8988T (cell line): ENCODE measurements at places on chromosomes 6 and 20.

DNA sequence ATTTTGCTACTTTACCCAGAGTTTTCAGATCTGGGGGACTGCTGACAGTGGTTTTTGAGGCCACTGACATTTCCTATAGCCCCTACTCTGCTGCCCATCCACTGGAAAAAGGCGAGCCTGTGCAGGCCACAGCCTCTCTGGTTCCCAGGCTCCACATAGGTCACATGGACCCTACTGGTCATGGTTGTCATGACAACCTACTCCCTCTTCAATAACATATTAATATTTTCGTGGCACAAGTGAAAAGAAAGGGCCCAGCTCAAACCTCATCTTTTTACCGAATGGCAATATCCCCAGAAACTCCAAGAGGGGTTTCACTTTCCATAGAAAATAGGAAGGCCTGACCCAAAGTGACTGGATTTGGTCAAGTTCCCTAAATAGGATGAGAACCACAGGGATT is 11.0 kb upstream of the FOXO3 start:
- no peak for DNase-seq

GRCh38 chr6:135423649-135424128 is 73.9 kb downstream of the AHI1 start:
- no peak for DNase-seq

DNA sequence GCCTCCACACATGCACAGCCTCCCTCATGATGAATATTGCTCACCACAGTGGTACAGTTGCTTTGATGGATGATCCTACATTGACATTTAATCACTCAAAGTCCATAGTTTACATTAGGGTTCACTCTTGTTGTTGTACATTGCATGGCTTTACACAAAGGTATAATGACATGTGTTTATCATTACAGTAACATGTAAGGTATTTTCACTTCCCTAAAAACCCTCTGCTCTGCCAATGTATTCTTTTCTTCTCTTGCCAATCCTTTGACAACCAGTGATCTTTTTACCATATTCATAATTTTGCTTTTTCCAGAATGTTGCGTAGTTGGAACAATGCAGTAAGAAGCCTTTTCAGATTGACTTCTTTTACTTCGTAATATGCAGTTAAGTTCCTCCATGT is 166.6 kb upstream of the KHDRBS2 start:
- DNase-seq: no peak

DNA sequence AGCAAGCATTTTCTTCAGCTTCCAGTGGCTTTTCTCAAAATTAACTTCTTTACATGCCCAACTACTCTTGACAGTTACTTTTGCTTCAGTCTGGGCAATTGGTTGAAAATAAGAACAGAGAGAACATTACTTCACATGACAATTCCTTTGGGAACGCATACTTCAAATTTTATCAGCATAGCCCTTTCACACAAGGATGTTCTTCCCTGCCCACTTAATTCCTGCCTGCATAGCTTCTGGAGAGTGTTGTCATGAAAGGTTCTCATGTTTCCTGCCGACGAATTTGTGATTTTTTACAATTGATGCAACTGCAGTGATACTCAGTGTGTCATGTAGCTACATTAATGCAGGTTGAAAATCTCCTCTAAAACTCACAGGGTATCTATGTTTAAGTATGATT is 22.0 kb upstream of the SNRNP48 start:
- DNase-seq: no peak

GRCh38 chr20:32605167-32605656 is 20.1 kb upstream of the NOL4L start:
- DNase-seq: no peak

GRCh38 chr6:26275663-26276062 is 89.3 kb upstream of the BTN3A2 start:
- DNase-seq: no peak

DNA sequence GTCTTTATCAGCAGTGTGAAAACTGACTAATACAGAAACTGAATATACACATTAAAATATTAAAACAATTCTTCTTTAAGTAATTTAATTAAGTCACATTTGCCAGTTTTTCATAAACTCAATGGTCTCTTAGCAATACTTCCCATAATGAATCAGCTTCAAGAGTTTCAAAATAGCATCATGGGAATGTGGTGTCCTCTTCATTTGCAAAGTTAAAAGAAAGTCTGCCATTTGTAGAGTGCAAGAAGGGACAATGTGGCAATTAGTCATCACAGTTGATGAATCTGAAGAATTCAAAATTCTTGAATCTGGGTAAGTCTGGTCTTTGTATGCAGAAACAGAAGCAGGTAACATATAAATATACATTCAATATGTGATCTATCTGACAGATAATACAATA is 38.7 kb downstream of the SYNE1 start:
- DNase-seq: no peak

GRCh38 chr6:162198076-162198475 is 529.5 kb downstream of the PRKN start:
- DNase-seq: no peak

DNA sequence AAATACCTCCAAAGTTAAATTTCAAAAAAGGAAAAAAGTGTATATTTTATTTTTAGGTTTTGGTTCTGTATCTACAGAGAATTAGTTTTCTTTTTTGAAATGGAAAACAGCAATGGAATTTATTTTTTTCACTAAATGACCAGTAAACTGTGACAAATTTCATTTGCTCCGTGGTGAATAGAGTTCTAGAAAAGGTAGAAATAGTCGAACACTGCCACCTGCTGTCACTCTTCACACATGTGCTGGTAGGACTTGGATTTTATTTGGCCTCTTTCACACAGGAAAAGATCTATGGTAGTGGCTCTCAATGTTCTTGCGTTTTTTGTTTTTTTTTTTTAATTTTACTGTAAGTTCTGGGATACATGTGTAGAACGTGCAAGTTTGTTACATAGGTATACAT is 312.5 kb downstream of the EYA4 start:
- DNase-seq: no peak

DNA sequence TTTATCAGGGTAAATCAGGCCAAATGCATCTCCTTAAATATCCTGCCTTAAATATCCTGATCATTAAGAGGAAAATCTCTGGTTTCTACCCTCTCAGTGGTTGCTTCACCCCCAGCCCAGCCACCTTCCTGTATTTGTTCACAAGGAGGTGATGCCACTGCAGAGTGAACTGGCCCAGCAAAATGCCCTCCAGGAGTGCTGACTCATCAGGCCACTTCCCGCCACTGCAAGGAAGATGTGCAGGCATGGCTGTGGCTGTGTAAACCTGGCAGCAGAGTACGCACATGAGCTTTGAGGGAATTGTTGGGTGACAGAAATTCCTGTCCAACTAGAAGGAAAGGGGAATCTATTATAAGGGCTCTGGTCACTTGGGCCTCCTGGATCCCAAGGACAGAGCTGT is 13.8 kb downstream of the NQO2 start:
- DNase-seq: no peak

DNA sequence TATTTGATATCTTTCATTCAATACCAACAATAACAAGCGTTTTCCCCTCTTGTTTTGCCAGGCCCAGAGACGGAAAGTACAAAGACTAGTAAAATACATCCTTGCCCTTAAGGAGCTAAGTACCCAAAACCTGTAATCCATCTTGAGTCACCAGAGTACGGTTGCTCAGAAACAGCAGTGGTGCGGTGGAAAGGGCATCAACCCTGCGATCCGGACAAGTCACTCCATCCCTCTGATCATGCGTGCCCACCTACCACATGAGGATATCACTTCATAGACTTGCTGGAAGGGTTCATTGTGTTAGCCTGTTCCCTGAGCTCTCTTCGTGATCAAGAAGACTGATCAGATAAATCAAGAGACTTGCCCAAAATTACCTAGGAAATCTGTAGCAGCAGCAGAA is 1.9 kb downstream of the TOMM34 start:
- DNase-seq: no peak

- DNase-seq: no peak
These were observed 190.5 kb downstream of the FNDC1 start for GRCh38 chr6:159359581-159360297.

GRCh38 chr6:113651920-113652319 is 205.2 kb upstream of the MARCKS start:
- DNase-seq: no peak

DNA sequence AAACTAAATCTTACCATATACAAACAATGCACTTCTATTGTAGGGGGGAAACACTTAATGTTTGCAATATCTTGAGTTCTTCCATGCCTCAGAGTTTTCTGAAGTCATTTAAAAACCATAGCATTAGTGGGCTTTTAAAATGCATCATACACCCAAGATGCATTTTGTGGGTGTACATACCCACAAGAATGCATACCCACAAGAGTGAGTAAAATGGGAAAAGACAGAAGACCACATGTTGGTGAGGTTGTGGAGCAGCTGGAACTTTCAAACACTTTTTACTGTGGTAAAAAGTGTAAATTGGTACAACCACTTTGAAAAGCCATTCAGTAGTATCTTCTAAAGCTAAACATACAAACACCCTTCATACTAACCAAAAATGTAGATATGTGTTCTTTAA is 57.5 kb downstream of the CYB5R4 start:
- DNase-seq: no peak

DNA sequence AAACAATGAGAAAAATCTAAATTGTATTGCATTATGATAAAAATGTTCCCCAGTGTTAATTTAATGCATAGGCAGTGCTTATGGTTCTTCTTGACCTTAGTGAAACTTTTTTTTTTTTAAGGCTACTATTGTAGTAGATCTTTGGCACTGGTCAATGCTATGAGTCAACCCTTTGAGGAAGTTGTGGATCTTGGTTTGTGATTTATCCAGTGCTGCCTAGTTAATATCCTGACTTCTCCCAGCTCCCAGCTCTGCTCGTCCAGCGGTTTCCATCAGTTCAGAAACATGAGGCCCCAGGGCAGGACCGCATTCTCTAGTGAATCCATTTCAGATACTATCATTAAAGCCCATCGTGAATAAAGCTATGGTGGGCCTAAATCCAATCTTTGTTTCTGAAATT is 364.5 kb upstream of the JARID2 start:
- DNase-seq: no peak

GRCh38 chr20:21202259-21202658 is 76.4 kb downstream of the KIZ start:
- no peak for DNase-seq

- no peak for DNase-seq
These were observed 21.0 kb upstream of the AVP start for GRCh38 chr20:3105256-3106137.

DNA sequence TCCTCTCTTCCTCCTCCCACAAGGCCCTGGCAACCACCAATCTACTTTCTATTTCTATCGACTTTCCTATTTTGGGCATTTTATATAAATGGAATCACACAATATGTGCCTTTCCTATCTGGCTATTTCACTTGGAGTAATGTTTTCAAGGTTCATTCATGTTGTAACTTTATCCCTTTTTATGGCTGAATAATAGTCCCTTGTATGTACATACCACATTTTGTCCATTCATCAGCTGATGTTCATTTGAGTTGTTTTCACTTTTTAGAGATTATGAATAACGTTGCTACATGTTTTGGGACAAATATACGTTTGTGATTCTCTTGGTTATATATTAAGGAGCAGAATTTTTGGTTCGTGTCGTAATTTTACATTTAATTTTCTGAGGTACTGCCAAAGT is 33.9 kb downstream of the SCGN start:
- DNase-seq: no peak

- DNase-seq: no peak
These were observed 133.0 kb downstream of the GPX5 start for GRCh38 chr6:28658475-28659249.

- no peak for DNase-seq
These were observed 93.3 kb upstream of the CLDN20 start for GRCh38 chr6:155170519-155170918.

DNA sequence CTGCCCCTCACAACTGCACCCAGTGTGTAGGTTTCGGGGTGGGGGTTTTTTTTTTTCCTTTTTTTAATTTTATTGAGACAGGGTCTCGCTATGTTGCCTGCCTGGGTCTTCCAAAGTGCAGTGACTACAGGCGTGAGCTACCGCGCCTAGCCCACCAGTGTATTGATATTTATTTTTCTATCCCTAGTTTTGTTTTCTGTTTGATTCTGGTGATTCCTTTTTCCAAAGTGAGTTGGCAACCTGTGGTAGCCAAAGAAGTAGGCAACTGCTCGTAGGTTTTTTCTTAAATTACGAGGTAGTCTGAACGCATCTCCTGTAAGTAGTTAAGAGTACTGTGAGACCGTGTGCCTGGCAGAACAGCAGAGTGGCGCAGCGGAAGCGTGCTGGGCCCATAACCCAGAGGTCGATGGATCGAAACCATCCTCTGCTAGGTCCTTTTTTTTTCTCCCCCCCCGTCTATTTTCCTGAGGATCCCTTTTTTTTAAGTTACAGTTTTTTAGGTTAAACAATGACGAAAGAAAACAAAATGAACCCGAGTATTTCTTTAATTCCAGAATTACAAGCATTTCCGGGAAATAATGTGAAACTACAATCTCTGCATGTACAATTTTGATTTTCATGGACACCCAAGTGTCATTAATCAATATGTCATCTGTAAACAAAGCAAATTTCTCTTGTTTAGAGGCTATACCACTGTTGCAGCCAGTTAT is 78.7 kb upstream of the BTN3A2 start:
- no peak for DNase-seq

- DNase-seq: no peak
These were observed 481.5 kb downstream of the CD109 start for GRCh38 chr6:74177506-74177905.

- no peak for DNase-seq
These were observed 54.7 kb downstream of the PTPRK start for GRCh38 chr6:128465368-128466343.

DNA sequence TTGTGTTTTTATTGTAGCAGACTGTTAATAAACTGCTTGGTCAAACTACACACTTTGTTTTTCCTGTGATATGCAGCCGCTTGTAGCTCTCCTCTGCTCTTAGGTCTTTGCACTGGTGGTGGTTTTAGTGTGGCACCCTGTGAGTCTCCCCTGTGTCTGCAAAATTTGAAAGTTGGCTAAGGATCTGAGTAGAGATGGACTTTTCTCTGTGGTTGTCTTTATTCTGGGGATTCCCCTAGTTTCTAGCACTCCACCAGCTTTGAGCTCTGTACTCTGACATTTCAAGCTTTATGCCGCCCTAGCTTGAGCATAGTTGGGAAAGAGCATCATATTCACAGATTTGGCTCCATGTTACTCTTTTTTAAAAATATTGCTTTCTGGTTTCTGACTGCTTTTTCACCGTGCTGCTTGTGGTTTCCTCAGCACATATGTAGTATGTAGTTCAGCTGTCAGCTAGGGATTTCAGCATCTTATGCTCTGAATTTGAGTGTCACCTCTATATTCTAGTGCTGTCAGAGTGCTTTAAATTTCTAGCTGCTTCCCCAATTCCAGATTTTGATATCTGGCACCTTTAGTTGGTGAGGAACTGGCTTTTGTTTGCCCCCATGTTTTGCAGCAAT is 25.4 kb downstream of the CDYL start:
- DNase-seq: no peak

DNA sequence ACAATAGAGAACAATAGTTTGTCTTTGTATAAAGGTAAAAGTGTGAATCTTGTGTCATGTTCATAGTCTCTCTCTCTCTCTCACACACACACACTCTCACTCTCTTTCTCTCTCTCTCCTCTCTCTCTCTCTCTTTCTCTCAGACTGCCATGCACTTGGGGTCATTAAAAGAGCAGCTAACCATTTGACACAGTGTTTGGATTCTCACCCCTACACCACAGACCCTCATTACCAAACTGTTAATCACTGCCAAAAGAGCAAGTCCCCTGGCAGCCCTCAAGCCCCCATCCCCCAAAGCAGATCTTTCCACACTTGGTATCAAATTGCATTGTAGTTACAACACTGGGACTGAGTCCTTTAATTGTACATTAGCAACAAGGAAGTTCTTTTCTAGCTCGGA is 305.8 kb upstream of the RSPO3 start:
- no peak for DNase-seq
